T-helper 2 cell (primary cell): ENCODE measurements at places on chromosomes 5 and 9.

DNA sequence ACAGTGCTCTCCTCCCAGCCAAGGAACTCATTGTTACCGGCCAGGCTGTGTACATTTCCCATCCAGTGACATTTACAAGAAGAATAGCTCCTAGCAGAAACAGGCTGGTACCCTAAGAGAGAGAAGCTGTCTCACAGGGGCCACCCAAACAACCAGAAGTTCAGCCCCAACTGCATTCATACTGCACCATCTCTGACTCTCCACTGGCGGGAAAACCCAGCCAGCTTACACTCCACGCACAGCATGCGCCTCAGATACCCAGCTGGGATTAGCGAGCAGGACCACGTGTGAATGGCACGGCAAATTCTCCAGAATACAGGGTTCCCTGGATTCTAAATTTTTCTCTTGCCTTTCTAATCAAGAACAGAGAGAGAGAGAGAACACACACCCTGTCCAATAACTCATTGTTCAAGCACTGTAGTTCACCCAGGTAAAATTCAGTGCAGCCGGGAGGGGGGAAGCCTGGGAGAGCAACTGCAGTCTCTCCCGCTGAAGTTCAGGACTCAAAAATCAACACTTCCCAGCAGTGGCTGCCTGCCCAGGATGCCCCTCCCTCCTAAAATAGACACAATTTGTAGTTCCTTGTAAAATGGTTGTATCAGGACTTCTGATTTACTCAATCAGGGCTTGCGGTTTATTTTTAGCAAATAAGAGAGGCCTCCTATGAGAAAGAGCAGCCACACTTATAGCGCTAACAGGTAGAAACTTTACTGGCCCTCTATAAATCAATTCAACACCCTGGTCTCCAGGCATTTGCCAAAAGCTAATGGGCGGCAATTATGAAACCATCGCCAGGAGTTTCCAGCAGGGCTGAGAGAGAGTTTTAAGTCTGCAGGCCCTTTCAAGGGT, 2.2 kb downstream of the COL23A1 start:
- no peak for DNase-seq

DNA sequence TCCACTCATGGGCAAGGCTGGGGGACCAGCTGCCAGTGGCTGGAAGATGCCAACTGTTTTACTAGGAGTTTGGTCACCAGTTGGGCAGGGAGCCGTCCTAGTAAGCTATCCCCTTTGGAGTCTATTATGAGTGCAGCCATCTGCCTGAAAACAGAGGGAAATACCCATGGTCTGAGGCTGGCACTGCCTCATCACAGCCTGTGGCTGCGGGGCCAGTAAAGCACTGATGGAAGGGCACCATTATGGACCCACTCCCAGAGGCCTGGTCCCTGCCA, 187.2 kb upstream of the PANK3 start:
- no peak for DNase-seq

DNA sequence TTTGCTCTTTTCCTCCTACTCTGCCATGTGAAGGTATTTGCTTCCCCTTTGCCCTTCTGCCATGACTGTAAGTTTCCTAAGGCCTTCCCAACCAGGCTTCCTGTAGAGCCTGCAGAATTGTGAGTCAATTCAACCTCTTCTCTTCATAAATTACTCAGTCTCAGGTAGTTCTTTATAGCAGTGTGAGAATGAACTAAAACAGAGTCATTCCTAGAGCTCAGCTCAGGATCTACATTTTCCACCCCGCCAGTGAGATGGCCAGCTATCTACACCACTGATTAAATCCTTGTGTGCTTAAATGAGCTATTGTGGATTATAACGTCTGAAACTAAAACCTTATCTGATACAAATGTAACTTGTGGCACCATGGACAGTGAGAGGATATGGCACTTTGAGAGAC, 55.0 kb downstream of the FRMD3 start:
- DNase-seq = no peak

GRCh38 chr5:152601806-152602732, 197.0 kb upstream of the NMUR2 start:
- no peak for DNase-seq

DNA sequence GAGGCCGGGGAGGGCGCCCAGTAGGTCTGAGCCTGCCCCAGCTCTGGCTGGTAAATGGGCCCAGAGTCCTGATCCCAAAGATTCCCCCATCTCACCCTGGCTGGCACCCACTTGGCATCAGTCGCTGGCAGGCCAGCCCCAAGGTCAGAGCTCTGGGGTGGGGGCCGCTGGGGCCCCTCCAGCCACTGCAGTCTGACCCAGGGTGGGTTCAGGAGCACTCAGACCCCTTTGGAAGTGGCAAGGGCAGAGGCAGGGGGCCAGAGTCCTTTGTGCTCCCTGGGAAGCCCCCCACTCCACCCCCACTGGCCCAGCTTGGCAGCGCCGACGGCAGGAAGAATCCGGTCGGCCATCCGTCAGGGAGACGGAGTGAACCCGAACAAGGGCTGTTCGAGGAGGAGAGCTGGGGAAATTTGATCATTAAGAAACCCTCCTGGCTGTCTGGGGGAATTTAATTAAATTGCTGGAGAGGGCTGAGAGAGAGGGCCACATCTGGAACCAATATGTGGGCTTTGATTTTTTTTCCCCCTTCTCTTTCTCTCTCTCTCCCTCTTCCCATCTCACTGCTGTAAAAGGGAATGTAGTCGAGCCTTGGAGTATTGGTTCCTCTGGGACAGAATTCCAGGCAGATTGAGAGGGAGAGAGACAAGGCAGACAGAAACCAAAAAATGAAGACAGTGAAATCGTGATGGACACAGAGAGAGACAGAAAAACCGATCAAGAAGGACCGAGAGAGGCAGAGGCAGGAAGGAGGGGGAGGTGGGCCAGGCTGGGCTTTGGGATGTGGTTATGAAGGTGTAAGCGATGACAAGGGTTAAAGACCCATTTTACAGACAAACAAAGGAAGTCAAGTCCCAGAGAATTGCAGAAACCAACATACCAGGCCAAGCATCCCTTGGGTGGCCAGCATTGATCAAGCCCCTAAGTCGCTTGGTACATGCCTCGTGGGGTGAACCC, 8.1 kb upstream of the ASB6 start:
- DNase-seq = no peak

GRCh38 chr5:135064235-135064570, 30.2 kb upstream of the PITX1 start:
- DNase-seq = no peak

GRCh38 chr5:146828385-146828784, 50.2 kb downstream of the PPP2R2B start:
- no peak for DNase-seq

DNA sequence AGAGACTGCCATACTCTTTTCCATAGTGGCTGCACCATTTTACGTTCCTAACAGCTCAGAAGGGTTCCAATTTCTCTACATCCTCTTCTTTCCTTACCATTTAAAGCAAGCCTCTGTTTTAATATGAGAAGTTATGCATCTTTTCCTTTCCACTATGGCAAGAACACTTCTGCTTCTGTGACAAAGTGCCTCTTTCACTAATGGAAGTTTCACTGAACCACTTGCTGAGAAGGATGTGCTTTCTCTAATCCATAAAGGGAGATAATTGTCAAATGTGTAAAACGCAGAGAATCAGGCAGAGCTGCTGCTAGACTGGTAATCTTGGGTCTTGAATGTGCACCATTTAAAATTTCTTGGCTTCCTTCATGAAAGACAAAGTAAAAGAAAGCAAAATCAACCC, 131.6 kb downstream of the PJA2 start:
- no peak for DNase-seq

GRCh38 chr9:23539311-23539710, 286.7 kb downstream of the ELAVL2 start:
- DNase-seq = no peak

DNA sequence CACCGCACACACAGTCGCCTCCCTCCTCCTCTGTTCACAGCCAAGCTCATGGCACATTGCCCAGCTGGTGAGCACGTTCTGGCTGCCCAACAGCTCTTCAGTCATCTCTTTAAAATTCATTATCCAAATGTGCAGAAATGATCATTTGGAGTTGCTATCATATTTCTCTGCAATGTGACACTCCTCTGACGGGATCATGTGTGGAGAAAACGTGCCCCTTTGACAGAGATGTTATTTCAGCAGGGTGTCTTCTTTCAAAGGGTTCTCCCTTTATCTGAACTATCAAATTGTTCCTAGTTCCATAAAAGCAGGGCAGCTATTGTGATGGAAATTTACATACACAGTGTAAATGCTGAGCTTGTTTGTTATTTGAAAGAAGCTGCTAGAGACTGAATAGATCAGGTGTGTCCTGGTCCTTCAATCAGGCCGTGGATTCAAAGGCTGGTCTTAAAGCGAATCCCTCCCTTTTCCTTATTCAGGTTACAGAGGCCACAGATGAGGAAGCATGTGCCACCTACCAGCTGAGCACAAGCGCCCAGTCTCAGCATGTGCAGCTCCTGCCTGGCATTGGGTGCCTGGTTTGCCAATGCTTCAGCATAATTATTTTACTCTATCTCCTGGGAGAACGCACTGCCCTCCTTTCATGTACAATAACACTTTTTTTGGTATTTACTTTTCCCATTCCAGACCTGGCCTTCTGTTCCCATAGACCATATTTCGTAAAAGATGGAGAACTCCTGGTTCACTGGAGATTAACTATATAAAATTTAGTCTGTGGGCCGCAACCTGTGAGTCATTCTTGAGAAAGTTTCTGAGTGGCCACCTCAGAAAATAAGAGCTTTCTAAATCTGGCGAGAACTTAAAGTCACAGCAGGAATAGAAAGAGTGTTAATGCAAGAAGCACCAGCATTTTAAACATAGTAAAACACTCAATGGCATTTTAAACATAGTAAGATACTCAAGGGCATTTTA, 433.7 kb downstream of the ENC1 start:
- DNase-seq = no peak

GRCh38 chr5:109450129-109450877, 40.5 kb upstream of the PJA2 start:
- DNase-seq = no peak

GRCh38 chr9:135921749-135922310, 14.5 kb upstream of the CAMSAP1 start:
- no peak for DNase-seq

- DNase-seq = no peak
Measured at GRCh38 chr5:57955511-57955910, 472.9 kb upstream of the ACTBL2 start.

- no peak for DNase-seq
Measured at GRCh38 chr5:147407094-147407681, 102.7 kb downstream of the DPYSL3 start.

DNA sequence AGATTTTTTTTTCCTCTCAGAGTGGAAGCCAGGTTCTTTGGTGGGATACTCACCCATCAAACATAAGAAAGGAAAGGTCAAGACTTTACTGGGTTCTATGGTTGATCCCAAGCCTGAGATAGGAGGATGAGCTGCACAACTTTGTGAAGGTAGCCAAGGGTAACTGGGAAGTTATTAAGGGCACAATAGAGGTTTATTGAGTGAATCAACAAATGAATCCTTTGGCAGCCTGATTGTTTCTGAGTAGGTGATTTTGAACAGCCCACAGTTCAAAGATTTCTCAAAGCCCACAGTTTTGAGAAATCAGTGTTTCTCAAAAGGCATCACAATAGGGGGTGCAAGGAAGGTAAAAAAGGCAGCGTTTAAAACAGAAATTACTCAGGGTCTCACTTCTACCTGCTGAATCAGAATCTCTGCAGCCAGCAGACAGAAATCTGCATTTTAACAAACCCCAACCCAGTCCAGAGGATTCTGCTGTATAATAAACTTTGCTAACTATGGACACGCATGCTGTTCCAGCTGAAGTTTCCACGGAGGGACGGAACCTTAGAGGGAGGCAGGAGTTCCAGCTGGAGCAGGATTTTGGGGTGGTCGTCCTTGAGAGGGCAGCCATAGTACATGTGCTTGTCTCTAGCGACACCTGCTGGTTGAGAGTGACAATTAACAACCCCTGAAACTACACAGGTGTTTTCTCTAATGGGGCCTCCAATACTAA, 32.7 kb upstream of the FSD1L start:
- no peak for DNase-seq

DNA sequence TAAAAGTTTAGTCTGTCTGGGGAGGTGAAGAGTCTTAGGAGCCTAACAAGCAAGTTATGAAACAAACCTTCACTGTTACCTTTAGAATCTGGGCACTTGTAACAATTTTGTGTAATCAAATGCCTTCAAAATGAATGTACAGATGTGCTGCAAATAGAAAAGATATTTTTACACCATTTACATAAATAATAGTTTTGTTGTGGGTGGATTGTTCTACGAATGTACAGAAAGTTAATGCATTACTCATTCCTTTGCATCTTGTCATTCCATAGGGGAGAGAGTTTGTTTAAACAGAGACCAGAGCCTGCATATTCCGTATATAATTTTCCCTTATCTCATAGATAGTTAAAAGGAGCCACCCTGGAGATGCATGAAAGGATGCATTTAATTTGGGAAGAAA, 576.9 kb upstream of the SGCD start:
- no peak for DNase-seq

DNA sequence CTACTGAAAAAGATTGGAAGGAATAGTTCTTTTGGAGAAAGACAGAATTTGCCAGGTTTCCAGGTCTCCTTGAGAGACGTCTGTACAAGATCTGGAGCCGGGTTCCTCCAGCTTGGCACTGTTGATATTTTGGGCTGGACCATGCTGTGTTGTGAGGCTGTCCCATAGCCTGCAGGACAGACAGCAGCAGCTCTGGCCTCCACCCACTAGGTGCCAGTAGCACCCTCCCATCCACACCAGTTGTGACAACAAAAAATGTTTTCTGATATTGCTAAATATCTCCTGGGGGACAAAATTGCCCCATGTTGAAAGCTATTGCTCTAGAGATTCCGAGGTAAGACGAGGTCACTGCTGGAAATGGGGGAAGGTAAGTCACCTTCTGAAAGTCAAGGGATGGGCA, 287.7 kb upstream of the DAP start:
- no peak for DNase-seq

DNA sequence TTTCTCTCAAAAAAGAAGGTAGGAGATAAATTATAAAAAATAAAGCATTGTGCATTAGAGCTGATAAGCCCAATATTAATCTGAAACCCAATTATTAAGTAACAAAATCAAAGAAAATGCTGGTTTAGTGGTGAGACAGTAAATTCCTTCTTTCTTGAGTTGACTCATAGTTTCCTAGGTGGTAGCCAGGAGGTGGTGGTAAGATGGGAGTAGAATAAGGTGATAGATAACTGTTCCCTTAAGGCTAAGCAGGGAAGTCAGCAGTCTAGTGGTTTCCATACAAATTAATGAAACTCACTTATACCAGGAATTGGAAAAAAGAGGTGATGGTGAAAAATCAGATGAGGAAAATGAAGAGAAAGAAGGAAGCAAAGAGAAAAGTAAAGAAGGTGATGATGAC, 23.2 kb downstream of the LYSMD3 start:
- no peak for DNase-seq

- DNase-seq = no peak
Measured at GRCh38 chr9:115944166-115944948, 209.2 kb upstream of the PAPPA start.

GRCh38 chr9:127223810-127224177, 40.8 kb upstream of the GARNL3 start:
- DNase-seq = no peak

DNA sequence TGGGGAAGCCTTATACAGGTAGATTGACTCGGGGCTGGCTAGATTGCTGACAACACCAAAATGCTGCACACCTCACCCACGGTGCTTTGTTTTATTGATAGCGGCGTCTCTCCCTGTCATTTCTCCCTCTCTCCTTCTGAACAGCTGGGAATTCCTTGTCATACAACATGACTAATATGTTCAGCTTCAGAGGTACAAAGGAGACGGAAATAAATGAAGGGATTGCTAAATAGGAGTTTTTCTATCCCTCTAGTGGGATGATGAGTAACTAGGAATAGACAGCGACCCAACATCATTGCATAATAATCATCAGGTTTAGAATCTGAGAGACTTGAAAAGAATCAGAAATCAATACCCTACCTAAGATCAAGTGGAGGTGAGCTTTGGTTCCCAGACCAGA, 337.7 kb upstream of the PANK3 start:
- no peak for DNase-seq

GRCh38 chr5:157648275-157648990, 3.8 kb downstream of the SOX30 start:
- no peak for DNase-seq
